Activated T-cell treated with anti-CD3 and anti-CD28 coated beads, Interleukin-2, amount 50 U/mL, for 72 hours (primary cell): ENCODE measurements at places on chromosomes 4 and X. TPM values are rescaled to one million over a fixed set of nuclear protein-coding genes. Genes with fewer than 3 reads are reported as not detected.

GRCh38 chr4:17915439-17915838, 104.7 kb downstream of the NCAPG start:
- peaks cover 3% of the 10 kb centered on the region for H3K36me3 ChIP-seq
- H3K4me3 ChIP-seq, result no peak overlapping the region
- H3K27ac ChIP-seq, result no peak overlapping the region
- H3K27me3 ChIP-seq, result no peaks in the 10 kb centered on the region
- DNase-seq, result no peak

- DNase-seq, result no peak
- H3K27me3 ChIP-seq, result peaks cover 5% of the 10 kb centered on the region
- H3K36me3 ChIP-seq, result peaks cover 2% of the 10 kb centered on the region
- no peak overlapping the region for H3K27ac ChIP-seq
- H3K4me1 ChIP-seq, result no peaks in the 10 kb centered on the region
Measured at GRCh38 chr4:5137927-5138326, 86.6 kb downstream of the STK32B start.

DNA sequence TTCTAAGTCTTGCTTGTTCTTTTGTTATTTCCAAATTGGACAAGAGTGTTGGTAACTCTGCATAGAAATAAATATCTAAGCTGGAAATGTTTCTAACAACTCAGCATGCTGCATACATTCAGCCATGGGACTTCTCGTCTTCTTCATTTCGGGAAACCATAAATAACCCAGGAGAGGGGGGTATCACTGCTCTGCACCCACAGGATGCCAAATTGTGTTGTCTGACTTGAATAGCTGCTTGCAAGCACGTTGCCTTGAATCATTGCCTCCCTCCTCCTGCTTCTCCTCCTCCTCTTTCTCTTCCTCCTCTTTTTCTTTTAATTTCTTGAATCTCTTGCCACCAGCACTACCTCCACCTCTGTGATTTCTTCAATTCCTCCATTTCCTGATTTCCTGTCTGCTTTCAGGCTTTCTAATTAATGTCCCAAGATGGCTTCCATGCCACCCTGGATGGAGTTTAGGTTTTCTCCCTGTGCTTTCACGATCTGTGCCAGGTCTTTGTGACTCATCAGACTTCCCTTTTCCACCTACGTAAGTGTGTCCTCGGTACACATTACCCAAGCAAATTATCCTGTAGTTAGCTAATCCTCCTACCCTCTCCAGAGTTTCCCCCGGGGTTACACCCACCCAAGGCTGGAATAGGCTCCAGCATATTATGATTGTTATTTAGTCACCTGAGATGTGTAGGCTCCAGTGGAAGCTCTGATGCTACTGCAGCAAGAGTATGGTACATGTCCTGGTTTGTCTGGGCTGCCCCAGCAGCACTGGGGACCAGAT, 122.6 kb upstream of the VCX3B start:
- no peak overlapping the region for H3K4me3 ChIP-seq
- no peaks in the 10 kb centered on the region for H3K36me3 ChIP-seq

DNA sequence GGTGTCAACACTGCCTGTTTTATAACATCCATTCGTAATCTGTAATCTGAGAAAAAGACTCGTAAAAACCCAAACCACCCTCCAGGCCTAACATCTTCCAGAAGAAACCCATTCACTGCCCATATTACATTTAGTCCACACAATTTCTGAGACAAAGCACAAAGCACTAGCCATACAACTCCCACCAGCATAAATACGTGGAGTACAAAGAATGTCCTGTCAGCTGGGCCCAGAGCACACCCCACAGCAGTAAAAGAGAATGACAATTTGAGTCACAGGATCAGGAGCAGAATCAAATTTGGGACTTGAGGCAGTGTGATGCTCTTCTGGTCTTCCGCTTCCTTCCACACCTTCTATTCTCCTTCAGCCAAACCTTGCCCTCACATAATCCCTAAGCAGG, 6.8 kb downstream of the MECP2 start:
- peaks cover 58% of the 10 kb centered on the region for H3K4me1 ChIP-seq
- H3K4me3 ChIP-seq, result no peak overlapping the region
- H3K27ac ChIP-seq, result peak overlapping the region; percentile 63

DNA sequence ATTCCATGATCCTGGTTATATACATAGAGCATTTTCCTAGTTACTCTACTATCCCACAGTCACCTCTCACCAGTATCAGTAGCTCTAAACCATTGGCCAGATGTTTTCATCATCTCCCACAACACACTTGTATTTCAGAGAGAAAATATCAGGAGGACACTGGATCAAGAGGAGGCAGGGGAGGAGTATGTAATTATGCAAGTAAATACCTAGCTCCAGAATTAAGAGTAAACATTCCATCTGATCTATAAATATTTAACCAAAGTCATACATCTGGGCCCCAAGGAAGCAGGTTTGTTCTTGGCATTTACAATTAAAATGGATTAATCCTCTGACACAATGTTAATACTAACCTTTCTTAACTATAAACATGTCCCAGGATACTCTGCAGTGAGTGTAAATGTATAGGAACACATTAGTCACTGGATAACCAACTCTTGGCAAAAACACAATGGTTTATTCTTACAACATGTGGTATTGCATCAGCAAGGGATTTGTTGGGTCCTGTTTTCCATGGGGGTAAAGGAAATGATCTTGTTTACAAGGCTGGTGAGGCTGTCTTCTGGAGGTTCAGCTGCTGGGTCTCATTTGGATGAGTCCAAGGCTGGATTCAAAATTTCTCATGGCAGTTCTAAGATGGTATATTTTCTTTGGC, 170.1 kb downstream of the ATG4A start:
- no peaks in the 10 kb centered on the region for H3K36me3 ChIP-seq
- no peak for DNase-seq
- H3K27me3 ChIP-seq, result peaks cover 47% of the 10 kb centered on the region
- H3K27ac ChIP-seq, result no peak overlapping the region

- no peaks in the 10 kb centered on the region for H3K27me3 ChIP-seq
- H3K36me3 ChIP-seq, result no peaks in the 10 kb centered on the region
- DNase-seq, result no peak
Measured at GRCh38 chr4:180423712-180424057, 1819.5 kb upstream of the TENM3 start.

DNA sequence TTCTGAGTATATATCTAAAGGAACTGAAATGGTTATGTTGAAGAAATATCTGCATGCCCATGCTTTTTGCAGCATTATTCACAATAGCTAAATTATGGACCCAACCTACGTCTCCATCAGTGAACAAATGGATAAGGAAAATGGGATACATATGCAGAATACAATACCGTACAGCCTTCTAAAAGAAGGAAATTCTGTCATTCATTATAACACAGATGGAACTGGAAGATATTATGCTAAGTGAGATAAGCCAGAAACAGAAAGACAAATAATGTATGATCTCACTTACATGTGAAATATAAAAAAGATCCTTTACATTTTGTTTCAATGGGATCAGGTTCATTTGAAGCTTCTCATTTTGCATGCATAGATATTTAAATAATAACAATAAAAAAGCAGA, 263.3 kb downstream of the STPG2 start:
- no peak overlapping the region for H3K4me3 ChIP-seq
- no peaks in the 10 kb centered on the region for H3K36me3 ChIP-seq
- DNase-seq, result no peak
- H3K27me3 ChIP-seq, result no peaks in the 10 kb centered on the region
- H3K4me1 ChIP-seq, result no peaks in the 10 kb centered on the region
- no peak overlapping the region for H3K27ac ChIP-seq

DNA sequence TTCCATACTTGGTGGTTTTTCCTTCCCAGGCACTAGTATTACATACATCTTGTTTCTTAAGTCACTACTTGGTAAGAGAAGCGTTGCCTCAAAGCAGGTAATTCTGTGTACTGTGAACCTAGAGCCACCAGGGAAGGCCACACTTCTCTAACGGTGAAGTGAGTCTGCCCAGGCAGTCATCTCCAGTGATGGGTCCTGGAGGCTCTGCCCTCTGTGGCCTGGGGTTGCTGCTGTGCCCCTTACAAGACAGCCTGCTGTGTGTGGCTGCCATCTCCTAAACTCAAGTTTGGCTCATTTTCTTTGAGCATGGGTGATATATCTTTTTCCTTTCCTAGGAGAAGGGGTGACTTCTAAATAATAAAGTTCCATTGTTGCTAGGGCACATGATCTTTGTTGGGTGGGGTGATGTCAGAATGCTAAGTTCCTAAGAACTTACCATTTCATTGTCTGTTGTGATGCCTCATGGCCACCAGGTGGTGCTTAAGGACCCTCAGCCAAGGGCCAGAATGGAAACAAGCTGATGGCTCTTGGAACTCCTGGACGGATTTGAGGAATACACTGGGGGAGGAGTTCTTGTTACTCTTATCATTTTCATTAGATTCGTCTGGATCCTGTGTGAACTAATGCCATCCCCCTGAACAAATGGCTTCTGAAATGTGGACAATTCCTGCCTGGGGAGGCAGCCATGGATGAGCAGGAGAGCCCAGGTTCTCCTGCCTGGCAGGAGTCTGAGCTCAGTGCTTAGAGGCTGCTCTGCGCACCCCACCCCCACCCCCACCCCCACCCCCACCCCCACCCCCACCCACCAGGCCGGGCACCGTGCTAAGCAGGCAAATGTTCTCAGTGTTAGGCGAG, 41.1 kb upstream of the WDR1 start:
- H3K27me3 ChIP-seq, result no peaks in the 10 kb centered on the region
- peaks cover 39% of the 10 kb centered on the region for H3K4me1 ChIP-seq
- no peak overlapping the region for H3K27ac ChIP-seq
- no peaks in the 10 kb centered on the region for H3K36me3 ChIP-seq
- peak; percentile 38 for DNase-seq
- H3K4me3 ChIP-seq, result no peak overlapping the region

- H3K27ac ChIP-seq, result no peak overlapping the region
- H3K4me1 ChIP-seq, result peaks cover 6% of the 10 kb centered on the region
- no peaks in the 10 kb centered on the region for H3K36me3 ChIP-seq
- H3K4me3 ChIP-seq, result no peak overlapping the region
- DNase-seq, result no peak
- H3K27me3 ChIP-seq, result no peaks in the 10 kb centered on the region
Measured at GRCh38 chr4:128056396-128056795, 4.7 kb upstream of the LARP1B start.

DNA sequence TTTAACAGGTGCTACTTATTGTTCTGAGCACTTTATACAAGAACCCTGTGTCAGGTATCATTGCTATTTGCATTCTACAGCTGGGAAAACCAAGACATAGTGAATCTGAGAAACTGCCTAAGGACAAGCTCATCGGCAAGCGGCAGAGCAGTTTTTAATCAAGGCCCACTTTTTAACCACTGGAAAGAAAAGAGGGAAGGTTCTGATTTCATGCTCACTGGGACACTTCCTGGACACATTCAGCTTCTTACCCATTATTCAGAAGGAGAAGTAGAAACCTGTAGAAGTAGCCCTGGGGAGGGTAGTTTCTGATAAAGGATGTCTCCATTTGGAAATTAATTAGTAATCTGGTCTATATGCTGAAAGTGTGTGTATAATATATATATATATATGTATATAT, 2.5 kb upstream of the LNX1 start:
- DNase-seq, result no peak
- H3K4me3 ChIP-seq, result no peak overlapping the region
- H3K36me3 ChIP-seq, result no peaks in the 10 kb centered on the region
- H3K4me1 ChIP-seq, result peaks cover 6% of the 10 kb centered on the region

The GPR82 gene
- total RNA-seq, result not detected

GRCh38 chr4:87622303-87622702, 14.0 kb downstream of the DSPP start:
- no peaks in the 10 kb centered on the region for H3K4me1 ChIP-seq
- no peak overlapping the region for H3K27ac ChIP-seq
- DNase-seq, result no peak
- no peaks in the 10 kb centered on the region for H3K36me3 ChIP-seq

The SSX7 gene
- not detected for total RNA-seq

DNA sequence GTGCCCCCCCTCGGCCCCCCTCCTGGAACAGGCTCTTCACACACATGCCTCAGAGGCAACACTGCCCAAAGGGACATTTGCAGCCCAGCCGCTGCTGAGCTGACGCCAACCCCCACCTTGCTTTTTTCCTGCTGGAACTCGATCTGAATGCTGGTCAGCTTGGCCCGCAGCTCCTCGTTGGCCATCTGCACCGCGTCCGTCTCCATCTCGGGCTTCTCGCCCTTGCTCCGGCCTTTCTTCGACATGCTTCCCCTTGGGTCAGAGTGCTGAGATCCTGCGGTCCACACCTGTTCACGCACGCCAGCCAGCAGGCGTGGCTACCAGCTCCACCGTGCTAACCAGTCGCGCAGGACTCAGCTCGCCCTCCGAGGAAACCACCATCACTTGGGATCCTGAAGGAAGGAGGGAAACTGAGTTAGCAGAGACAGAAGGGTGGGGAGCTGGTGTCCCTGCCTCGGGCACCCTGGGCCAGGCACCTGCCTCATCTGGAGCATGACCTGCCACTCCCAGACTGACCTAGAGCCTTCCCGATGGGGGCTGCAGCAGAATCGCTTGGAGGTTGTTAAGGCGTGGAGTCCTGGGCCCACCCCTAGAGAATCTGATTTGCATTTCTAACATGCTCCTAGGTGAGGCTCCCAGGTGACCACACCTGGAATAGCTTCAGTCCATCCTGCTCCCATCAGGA, 87.6 kb downstream of the JAKMIP1 start:
- no peak overlapping the region for H3K4me3 ChIP-seq
- no peaks in the 10 kb centered on the region for H3K4me1 ChIP-seq
- peaks cover 16% of the 10 kb centered on the region for H3K27me3 ChIP-seq
- DNase-seq, result no peak

- DNase-seq, result no peak
- H3K27me3 ChIP-seq, result no peaks in the 10 kb centered on the region
- no peaks in the 10 kb centered on the region for H3K4me1 ChIP-seq
- H3K36me3 ChIP-seq, result no peaks in the 10 kb centered on the region
- no peak overlapping the region for H3K27ac ChIP-seq
- H3K4me3 ChIP-seq, result no peak overlapping the region
Measured at GRCh38 chr4:138492176-138492575, 250.0 kb upstream of the SLC7A11 start.

- no peaks in the 10 kb centered on the region for H3K4me1 ChIP-seq
- H3K27me3 ChIP-seq, result peaks cover 11% of the 10 kb centered on the region
- no peak overlapping the region for H3K27ac ChIP-seq
Measured at GRCh38 chr4:76494871-76495590, 60.0 kb downstream of the SHROOM3 start.

The MOB1B gene
- 34.3 TPM for total RNA-seq

The SMPX gene
- not detected for total RNA-seq

DNA sequence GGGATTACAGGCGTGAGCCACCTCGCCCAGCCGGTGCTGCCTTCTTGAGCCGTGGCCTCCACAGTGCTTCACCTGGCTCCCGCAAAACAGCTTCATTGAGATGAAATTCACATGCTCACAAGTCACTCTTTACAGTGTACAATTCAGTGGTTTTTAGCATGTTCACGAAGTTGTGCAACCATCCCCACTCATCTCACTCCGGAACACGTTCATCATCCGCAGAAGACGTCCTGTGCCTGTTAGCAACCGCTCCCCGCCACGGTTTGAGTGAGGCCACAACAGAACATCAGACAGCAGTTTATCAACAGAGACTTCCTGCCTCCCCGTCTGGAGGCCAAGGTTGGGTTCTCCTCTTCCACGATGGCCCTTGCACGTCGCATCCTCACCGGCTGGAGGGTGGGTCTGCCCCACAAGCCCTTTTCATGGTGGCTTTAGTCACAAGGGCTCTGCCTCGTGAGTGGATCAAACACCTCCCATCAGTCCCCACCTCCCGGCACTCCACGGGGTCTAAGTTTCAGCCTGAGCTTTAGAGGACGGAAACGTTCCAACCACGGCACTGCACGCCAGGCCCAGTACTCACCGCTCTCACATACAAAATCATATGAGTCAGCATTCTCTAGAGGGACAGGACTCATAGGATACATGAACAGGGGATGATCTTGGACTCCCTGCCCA, 29.6 kb upstream of the SPON2 start:
- H3K4me3 ChIP-seq, result peak overlapping the region; percentile 77
- H3K4me1 ChIP-seq, result peaks cover 31% of the 10 kb centered on the region
- peak overlapping the region; percentile 86 for H3K27ac ChIP-seq
